ENCODE measurements at places on chromosomes 3 and 15.

DNA sequence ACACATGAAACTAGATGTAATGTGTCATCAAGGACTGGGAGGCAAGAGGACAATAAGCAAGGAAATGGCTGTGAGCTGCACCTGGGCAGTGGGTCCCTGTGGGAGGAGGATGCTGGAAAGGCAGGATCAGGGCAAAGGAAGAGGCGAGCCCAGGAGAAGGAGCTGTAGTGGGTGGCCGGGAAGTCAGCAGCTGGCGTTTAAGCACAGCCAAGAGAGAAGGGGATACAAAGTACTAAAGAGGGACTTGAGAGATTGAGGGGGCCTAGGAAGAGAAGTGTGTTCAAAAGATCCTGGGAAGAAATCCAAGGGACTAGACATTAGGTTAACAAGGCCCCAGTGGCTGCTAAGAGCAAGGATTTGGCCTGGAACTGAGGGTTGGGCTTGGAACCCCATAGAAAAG is 188.5 kb upstream of the SLC24A5 start:
- DNase-seq = no peak

- DNase-seq = no peak
Observed at GRCh38 chr3:25679166-25679565, 14.5 kb upstream of the TOP2B start.

DNA sequence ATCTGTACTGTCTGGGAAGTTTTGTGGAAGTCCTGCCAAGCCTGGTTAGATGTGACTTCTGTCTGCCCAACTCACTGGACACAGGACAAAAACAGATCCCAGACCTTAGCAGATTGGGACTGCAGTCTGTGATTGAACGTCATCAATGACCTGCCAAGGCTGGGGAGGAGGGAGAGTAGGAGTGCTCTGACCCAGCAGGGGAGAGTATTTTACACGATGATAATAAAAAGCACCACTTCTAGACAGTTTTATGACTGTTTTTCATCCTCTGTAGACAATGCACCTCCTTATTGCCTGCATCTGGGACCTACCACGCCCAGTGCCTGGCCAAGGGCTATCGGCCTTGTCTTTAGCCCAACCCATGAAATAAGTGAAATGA is 102.3 kb upstream of the NR2E3 start:
- DNase-seq = no peak

DNA sequence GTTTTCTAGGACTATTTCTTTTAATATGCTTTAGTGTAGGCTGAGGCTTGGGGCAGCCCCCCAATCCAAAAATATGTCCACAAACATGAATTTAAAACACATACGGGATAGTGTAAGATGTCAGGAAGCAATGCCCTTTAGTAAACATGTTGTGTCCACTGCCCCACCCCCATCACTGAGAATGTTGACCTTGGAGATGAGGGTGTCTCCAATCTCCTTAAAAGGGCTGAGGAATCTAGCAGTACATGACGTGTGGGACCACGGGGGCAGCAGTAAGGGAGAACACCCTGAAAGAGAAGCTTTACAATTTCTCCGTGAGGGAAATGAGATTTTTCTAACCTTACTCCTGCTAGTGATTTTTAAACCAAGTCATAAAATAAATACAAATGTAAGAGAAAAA is 84.7 kb downstream of the SQOR start:
- DNase-seq = no peak

- no peak for DNase-seq
Observed at GRCh38 chr3:193850084-193850619, 257.1 kb downstream of the OPA1 start.

DNA sequence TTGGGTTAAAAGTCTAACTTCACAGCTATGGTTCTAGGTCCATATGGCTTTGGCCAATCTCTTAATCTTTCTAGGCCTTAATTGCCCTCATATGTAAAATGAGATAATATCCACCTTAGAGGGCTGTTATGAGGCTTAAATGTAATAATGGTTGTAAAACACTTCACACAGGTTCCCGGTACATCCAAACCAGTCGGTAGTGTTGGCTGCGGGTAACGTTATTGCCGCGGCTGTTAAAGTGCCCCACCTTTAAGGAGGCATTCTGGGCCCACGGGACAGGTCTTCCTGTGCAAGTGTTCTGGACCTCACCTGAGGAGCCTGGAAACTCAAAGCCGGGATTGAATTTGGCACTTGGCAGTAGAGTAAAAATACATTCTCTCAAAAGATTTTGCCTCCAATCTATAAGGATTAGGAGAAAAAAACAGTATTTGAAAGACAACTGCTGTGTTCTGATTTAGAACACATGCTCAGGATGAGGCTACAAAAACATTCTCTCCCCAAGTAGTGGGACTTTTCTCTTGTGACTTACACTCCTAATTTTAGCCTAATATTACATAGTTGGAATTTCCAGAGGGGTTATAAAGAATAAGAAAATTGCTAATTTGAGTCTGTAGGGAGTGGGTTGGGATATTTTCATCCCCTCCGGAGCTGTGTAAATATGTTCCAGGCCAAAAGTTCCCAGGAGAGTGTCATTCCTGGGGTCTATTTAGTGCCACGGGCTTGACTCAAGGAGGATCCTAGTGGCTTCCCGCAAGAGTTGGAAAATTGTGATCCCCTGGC is 44.9 kb upstream of the TSEN2 start:
- no peak for DNase-seq

DNA sequence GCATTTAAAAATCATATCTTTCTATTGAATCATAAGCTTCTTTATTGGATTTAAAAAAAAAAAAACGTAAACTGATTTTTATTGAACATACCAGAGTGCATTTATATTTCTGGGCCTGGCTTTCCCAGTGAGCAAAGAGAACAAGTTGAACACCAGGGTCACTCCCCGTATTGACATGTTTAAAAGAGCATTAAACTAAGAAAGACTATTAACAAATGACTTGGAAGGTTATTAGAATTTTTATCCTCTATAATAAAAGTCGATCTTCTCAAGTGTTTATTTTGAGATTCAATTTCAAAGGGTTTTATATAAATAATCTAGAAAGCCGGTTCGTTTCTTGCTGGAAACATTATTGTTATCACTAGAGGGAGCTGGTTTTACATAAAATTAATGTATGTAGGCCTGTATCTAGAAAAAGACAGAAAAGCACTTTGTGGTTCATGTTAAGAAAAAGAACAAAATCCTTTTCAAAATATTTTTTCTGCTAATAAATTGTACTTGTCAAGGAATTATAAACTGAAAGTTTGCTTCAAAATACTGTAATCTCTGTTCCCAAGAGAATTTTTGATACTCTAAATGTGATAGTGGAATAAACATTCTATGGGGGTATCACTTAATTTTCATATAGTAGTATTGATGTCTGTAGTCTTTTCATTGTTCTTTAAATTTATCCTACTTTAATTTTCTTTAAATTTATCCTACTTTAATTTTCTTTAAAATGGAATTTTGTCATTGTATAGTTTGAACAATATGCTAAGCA is 321.8 kb upstream of the MME start:
- no peak for DNase-seq

GRCh38 chr15:62392376-62392775 is 227.3 kb upstream of the C2CD4B start:
- peak; percentile 11 for DNase-seq

DNA sequence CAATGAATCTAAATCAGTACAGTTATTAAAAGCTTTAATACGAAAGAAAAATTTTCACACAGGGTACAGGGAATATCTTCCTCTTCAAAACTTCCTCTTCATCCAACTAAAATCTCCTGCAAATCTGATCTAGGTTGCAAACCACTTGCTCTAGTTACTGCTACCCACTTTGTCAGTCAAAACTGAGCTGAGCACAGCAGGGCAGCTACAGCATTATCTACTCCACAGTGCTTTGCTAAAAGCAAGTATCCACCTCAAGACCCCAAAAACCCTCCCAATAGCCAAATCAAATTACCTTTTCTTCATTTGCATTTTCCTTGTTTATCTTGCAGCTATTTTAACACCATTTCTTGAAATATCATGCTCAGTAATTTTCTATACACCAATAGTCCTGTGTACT is 14.7 kb downstream of the ZNF280D start:
- no peak for DNase-seq
